Stomach (tissue), 19 donors: ENCODE measurements at places on chromosomes 3 and 15.

DNA sequence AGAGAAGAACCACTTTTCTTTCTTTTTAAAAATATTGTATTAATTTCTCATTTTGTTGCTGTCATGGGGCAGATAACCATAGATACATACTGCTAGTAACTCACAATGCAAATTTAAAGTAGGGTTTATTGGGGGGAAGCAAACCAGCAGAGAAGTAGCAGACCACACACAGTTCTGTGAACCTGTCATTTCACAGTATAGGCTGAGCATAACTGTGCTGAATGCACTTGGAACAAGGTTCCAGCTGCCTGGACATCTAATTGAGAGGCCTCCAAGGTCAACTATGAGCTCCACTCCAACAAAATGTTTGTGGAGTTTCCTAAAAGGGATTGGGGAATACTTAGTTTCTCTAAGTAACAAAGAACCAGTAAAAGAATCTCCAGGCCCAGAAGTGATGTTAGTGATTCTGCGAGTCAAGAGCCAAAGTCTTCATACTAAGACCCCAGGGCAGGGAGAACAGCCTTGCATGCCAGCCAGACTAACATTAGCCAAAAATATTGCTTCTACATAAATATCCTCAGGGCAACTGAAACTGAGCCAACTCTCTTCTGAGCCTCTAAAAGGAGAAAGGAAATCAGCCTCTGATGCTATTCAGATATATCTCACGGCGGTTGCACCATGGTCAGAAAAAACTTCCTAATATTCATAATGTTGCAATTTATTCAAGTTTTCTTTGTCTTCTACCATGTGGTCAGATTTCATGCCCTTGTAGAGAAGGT lies 856.4 kb upstream of the ALCAM start:
- DNase-seq, result no peak

GRCh38 chr3:112038863-112039262 lies 4.3 kb downstream of the TMPRSS7 start:
- peak; percentile 68 for DNase-seq

- no peak for DNase-seq
Observed at GRCh38 chr15:70479056-70479455, 284.3 kb downstream of the UACA start.

GRCh38 chr15:57335719-57336118 lies 40.6 kb upstream of the CGNL1 start:
- DNase-seq, result no peak

DNA sequence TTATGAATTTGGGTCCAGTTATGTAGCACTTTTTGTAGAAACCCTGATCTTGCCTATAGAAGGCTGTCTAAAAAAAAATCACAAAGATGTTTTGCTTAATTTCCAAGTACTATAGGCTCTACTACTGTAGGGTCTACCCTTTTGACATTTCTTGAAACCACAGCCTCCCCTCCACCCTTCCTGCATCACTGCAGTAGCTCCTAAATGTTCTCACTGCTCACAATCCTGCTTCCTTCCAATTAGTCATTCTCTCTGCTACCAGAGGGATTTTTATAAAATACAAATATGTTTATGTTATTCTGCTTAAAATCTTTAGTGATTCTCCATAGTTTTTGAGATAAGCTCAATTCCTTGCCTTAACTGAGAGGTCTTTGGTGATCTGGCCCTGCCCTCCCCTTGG lies 114.0 kb downstream of the CYP19A1 start:
- DNase-seq, result no peak

DNA sequence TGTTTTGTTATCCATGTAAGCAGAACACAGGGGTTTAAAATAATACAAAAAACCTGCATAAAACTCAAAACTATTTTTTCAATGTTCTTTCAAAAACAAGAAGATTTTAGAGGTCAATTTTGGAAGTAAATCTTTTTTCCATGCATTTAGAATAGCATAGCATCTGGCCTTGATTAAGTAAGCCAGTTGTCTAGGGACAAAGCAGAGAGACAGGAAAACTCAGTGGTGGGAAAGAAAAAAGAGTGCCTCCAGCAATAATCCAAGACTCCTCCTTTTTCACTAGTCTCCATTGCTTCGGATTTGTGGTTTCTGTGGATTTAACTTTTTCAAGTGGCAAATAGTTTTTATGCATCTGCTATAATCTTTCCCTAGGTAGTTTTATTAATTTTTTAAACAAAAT lies 88.9 kb downstream of the SUCNR1 start:
- DNase-seq, result no peak

GRCh38 chr15:89766357-89767311 lies 9.5 kb upstream of the MESP2 start:
- peak; percentile 5 for DNase-seq

- DNase-seq, result peak; percentile 19
Observed at GRCh38 chr15:99443768-99444446, 121.9 kb upstream of the MEF2A start.

DNA sequence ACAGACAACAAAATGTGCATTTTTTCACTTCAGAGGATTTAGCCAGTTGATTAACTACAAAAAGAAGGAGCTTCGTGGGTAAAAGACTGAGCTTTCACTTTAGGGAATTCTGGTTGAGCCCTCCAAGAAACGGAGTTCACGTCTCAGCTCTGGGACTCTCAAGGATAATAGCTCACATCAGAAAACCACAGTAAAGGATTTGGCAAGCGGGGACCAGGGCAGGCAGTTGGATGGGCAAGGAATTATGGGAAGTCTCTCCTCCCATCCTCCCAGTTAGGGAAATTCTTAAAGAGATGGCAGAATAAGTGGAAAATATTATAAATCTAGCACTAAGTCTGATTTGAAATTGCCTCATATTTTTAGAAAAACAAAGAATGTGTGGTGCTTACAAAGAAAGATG lies 188.3 kb upstream of the EOMES start:
- no peak for DNase-seq

- no peak for DNase-seq
Observed at GRCh38 chr3:162007722-162008121, 511.1 kb downstream of the OTOL1 start.

DNA sequence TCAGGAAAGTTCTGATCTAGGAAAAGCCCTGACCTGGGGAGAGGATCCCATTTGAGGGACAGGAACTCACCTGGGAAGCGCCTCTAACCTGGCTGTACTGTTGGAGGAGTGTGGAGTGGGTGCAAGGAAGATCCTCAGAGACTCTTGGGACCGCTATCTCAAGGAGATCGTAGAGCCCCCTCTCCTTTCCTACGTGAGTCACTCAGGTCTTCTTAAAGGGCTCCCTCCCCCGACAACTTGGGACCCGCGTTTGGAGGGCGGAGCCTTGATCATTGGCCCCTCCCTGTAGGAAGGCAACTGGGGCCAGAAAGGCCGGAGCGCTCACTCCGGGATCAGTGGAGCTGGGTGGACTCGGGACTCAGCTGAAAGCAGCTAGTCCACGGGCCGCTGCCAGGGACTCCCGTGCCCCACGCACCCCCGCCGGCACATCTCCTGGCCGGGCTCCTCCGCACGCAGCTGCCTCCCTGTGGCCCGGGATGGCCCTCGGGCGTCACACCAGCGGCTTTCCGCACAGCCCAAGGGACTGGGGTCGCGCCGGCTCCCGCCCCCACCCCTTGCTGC lies 520 bp downstream of the SLC26A6 start:
- peak; percentile 74 for DNase-seq

- DNase-seq, result no peak
Observed at GRCh38 chr3:189778340-189778950, 147.3 kb downstream of the TP63 start.

DNA sequence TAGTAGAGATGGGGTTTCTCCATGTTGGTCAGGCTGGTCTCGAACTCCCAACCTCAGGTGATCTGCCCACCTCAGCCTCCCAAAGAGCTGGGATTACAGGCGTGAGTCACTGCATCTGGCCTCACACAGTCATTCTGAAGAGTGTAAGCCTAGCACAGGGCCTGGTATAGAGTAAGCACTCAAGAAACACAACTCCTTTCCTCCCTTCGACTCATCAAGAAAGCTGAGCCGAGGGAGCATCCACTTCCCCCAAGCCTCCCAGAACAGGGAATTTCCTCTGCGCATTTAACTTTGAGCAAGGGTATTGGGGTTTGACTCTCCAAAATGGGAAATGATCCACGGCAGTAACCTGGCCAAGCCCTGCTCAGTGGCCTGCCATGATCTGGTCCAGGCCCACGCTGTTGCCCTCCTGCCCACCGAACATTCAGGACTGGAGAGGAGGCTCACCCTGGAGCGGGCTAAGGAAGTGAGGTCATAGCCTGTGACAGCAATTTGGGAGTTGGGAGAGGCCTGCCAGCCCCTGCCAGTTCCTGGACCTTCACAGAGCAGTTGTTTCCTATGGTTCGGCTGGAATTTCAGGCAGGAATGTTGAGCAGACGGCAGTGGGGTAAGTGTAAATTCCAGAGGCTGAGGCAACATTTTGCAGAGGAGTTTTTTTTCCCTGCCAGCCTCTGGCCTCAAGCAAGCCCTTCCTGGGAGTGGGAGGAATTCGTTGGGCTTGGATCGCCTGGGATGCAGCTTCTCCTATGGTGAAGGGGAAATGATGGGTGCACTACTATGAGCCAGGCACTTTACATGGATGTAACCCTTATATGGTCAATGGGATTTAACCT lies 21.2 kb upstream of the SMAD3 start:
- peak; percentile 67 for DNase-seq

DNA sequence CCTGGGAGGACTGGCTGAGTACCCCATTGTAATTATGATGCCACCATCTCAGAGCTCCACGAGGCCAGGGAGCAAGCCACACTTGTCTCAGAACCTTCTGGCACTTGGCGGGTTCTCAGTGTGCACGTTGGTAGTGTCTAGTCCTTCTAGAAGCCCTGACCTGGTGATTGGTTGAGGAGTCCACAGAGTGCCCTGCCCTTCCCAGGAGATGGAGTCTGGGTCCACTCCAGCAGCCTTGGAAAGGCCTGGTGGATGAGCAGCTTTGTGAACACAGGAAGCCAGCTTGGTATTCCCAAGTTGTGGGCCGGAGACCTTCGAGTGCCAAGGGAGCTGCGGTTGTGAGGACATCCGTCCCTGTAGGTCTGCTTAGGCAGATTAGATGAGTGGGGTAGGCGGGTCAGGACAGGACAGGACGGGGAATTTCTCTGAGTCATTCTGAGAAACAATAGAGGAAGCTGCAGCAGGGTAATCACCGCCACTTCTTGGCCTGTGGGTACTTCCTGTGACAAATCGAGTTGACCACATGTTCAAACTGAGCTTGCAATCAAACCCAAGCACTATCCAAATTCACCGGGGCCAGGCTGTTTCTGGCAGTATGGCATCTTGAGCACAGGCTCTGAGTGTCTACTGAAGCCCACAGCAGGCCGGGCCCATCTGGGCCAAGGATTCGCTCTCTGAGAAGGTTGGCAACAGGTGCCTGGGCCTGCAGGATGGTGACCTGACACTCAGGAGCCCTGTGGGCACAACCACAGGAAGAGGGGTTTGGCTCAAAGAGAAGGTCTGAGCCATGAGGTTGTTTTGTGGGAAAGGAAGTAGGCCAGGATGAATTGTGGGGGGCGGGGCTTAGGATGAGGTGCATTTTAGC lies 71.5 kb upstream of the PLXNA1 start:
- peak; percentile 37 for DNase-seq

DNA sequence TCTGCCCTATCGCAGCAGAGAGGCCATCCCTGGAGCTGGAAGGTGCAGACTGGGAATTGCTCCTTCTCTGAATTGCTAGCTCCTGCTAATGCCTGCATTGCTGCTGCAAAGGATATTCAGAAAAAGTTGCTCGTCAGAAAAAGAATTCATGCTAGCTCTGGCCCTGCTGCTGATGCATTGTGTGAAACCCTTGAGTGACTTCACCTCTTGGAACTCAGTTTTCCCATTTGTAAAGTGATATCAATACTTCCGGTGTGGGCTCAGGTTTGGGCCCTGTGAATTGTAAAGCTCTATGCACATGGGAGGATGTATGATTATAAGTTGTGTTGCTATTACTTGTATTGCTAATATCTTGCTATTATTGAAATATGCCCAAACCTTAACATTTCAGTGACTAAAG lies 11.4 kb downstream of the SQOR start:
- no peak for DNase-seq

DNA sequence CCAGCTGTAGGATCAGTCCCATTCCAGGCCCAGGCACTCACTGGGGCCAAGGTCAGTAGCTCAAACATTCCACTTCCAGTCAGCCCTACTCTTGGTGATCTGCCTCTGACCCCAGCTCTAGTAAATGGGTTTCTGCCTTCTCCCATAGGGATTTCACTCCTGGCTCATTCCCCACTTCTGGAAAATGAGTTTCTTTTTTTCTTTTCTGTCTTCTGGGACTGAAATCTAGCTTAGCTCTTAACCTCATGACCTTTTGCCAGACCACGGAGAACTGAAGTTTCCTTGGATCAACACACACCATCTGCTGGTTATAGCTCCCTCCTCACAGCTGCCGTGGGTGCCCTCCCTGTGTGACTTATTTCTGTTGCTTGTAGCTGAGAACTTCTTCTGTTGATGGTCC lies 21.3 kb downstream of the MME start:
- DNase-seq, result peak; percentile 14

DNA sequence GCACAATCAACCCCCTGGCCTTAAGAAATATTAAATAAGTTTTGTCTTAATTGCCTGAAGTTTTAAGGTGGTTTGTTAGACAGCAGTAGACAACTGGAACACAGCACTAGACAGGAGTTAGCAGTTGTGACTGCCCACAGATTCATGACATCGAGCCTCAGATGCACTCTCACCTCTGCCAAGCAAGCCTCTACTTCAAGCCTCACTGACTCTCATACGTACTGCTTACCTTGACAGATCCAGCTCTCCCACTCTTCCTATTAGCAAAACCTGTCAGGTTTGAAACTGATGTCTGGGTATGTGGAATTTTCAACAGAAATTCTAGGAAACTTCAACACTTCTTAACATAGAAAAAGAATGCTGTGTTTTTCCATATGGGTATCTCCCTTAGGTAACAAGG lies 382.9 kb upstream of the DPH6 start:
- no peak for DNase-seq

DNA sequence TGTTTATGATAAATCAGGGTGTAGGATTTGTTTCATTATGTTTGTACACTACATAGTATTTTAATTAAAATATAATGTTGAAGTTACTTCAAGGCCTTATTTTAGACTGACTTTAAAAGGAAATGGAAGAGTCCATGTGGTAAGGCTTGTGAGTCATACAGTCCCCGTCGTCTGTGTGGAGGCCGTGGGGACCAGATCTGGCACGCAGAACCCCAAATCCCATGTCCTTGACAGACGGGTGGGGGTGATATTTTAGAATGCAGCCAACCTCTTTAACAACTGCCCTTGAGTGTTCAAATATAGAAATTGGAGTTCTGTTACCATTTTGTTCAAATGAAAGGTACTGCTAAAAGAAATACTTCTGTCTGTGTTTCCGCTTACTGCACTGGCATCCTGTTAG lies 35.8 kb downstream of the ABHD17C start:
- no peak for DNase-seq

DNA sequence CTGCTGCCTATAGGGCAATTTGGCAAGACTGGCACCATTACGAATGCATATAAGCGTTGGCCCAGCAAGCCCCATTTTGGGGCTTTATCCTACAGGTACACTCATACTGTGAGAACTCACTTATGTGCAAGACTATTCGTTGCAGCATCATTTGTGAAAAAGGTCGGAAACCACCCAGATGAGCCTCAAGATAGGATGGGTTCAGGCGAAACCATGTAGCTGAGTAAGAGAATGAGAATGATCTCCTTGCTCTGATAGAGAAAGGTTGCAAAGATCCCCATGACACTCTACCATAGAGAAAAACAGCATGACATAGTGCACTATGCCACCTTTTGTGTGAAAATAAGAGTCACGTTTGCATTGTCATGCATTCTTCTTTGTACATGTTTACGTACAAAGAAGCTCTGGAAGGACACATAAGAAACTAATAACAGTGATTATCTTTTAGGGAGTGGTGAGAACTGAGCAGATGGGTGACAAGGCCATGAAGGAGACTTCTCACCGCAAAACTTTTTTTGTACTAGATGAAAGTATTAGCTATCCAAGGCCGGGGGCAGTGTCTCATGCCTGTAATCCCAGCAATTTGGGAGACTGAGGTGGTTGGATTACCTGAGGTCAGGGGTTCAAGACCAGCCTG lies 50.0 kb downstream of the RHCG start:
- no peak for DNase-seq
